H9 (cell line): ENCODE measurements at places on chromosomes 1 and 21.

DNA sequence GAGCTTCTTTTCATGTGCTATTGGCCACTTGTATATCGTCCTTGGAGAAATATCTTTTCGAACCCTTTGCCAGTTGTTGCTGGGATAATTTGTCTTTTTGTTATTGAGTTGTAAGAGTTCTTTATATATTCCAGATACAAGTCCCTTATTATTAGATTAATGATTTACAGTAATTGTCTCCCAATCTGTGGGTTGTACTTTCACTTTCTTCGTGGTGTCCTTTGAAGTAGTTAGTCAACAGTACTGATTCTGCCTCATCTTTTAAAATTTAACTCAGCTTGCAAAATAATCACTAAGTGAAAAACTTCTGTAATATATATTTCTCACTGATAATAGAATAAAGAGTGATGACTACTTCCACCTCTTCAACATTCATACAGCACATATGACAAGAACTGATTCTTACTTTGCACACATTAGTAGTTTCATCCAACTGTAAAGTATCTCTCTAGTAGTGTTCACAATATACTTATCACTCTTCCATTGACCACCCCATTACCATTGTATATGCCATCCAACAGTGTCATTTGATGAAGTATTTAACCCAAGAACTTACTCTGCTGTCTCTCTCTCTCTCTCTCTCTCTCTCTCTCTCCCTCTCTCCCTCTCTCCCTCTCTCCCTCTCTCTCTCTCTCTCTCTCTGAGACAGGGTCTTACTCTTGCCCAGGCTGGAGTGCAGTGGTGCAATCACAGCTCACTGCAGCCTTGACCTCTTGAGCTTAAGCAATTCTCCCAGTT, 104.2 kb upstream of the DMRTA2 start:
- no peak for DNase-seq

GRCh38 chr1:169670836-169671235, 40.6 kb downstream of the SELL start:
- DNase-seq = no peak

DNA sequence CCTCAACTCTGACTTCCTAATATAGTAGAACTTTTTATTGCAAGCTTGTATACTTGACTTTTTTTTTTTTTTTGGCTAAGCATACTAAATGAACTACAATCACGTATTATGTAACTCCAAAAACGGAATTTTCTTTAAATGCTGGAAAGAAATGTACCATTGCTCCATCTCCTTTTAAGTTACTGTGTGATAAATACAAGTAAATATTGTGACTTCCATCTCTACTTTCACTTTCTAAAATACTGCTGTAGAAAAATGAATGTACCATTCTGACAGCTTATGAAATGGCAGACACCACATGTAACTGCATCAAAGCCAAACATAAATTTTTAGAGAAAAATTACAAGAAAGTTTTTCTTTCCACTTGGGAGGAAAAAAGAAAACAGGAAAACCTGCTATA, 54.7 kb downstream of the ASH1L start:
- DNase-seq = no peak

DNA sequence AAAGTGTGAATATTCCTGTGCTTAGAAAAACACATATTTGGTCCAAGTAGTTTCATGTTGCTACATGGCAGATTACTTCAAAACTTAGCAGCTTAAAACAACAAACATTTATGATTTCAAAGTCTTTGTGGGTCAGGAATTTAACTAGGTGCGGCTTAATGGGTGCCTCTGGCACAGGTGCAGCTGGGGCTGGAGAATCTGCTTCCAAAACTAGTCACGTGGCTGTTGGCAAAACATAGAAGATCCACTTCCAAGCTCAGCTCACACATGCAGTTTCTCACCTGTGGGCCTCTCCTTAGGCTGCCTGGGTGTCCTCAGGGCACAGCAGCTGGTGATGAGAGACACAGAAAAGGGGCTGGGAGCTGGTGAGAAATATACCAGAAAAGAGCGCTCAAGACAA, 263.4 kb downstream of the TTLL7 start:
- DNase-seq = no peak

DNA sequence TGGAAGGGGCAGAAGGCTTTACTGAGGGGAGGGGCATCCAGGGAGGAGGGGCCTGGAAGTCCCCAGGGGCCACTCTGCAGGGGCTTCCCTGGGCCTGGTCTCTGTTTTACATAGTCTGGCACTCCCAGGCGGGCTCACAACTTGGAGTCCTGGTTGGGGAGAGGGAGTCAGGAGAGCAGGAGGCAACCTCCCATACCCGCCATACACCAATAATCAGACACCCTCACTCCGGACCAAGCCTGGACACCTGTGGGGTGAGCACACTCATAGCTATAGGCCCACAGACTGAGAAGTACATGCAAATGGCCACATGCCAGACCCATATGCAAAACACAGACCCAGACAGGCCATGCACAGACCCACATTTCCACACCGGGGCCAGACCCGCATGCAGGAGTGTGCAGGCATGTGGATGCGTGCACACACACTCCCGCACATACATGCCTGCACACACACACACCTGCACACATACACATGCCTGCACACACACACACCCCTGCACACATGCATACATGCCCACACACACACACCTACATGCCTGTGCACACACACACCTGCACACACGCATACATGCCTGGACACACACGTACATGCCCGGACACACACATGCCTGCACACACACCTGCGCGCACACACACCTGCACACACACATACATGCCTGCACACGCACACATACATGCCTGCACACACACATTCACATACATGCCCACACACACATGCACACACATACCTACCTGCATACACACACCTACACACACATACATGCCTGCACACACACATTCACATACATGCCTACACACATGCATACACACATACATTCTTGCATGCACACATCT, 89.5 kb upstream of the RUNX3 start:
- peak; percentile 40 for DNase-seq

DNA sequence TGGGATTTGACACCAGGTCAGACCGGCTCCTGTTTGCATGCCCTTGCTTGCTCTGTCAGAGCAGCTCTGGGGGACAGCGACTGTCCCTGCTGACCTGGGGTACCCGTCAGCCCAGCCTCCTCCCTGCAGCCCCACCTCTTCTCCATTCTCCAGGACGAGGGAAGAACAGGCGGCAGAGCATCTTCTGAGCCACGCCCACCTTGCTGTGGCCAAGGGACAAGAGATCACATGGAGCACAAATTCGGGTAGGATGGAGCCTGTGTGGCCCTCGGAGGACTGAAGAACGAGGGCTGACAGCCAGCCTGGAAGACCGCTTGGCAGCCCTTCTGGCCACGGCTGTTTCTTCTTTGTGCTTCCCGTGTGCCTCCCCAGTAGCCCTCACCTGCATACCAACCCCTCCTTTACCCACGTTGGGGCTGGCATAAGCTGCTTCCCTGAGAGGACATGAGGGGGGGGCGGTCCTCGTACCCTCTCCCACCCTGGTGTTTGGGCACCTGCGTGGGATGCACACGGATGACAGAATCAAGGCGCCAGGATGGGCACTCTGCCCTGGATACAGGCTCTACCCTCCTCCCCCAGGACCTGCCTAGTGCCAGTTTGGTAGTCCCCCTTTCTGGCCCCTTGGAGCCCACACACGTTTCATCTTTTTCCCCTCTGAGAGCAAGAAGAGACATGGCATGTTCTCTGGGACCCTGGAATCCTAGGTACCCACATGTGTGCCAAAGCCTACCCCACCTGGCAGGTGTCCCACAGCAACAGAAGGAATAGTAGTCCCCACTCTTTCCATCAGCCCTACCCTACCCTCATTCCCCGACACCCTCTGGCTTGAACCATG, 26.9 kb downstream of the CDK18 start:
- DNase-seq = no peak

- DNase-seq = no peak
Observed at GRCh38 chr1:12085643-12086260, 22.6 kb downstream of the TNFRSF8 start.

DNA sequence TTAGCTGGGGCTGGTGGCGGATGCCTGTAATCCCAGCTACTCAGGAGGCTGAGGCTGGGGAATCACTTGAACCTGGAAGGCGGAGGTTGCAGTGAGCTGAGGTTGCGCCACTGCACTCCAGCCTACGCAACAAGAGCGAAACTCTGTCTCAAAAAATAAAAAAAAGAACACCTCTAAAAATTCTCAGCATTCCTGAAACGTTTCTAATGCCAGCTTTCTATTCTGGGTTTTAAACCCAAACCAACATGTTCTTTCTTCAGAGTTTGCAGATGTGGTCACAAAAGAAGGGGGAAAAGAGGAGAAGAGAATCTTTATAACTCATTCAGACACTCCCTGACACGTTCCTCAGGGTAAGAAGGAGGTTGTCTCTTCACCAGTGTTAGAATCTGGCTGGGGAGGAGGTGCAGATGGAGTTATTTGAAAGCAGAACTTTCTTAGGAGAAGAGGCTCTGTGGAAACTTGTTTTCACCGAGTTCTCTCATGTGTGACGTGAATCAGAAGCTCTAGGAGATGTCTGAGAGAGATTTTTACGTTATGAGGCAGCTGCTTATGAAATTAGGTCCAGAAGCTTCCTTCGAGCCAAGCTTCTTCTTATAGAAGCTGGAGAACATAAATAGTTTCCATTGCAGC, 17.8 kb upstream of the CNR2 start:
- DNase-seq = no peak

DNA sequence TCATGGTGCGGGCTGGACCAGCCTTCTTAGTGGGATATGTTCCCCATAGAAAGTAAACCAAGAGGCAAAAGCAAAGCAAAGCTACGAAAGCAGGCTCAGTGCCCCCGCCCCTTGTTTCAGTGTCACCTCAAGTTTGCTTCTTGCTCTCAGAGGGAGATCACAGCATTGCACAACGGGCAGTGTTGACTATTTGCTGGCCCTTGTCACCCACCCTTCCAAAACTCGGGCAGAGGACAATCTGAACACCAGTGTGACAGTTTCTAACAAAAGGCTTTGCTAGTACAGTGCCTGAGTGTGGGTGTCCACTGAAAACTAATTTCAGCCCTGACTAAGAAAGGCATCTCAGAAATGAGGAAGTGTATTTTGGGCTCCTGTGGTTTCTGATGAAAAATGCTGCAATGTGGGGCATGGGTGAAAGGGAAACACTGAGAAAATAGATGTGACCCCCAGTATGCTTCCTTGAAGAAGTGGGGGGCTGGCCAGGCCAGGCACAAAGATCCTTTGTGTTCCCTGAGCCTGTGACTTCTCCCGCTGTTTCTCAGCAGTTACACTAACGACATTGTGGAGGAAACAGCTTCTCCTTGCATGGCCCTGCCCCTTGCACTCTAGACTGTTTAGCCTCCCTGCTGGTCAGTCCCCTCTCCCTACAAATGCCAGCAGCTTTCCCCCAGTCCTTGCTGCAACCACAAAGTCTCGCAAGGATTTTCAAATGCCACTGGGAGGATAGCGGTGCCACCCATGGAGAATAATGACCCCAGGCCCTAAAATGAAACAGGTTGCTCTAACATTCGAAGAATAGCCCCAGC, 33.3 kb upstream of the KCNE1 start:
- no peak for DNase-seq

DNA sequence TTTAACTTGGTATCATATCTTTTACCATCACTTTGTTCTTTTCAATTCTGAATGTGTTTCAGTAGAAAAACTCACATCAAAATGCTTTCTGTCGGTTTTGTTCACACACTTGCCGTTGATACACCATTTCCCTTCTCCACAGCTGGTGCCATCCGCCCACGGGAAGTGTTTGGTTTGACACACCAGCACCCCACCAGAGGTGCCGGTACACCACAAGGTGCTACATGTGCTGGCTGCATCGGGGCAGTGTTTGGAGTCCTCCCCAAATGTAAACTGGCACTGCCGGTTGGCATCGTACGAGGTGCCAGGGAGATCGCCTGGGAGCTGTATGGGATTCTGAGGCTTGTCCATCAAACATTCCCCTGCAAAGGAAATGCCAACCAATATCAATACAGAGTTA, 5.0 kb downstream of the ADAMTS1 start:
- DNase-seq = no peak

- no peak for DNase-seq
Observed at GRCh38 chr1:54685335-54685905, 30.2 kb upstream of the TTC4 start.

DNA sequence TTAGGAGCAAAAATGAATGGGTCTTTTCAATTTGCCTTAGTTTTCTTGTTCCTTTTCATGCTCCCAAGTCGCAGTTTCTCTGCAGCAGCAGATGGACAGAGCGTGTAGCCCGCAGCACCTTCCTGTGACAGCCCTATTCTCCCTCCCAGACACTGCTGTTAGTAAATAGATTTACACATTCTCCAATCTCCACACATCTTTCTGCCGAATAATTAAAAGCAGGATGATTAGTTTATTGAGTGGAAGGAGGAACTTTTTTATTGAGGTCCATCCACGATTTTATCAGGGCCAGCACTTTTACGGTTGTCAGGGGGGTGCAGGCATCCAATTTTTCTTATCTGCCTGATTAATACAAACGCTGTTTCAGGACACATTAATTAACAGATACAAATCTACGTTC, 98.2 kb upstream of the USH2A start:
- DNase-seq = no peak

- no peak for DNase-seq
Observed at GRCh38 chr1:207051191-207051943, at the start of gene YOD1. TSS of gene YOD1 (minus strand) at chr1:207051208. CDS start at chr1:207051030, 178 bp downstream.

- no peak for DNase-seq
Observed at GRCh38 chr1:191460234-191460633, 698.0 kb upstream of the RGS18 start.

- peak; percentile 95 for DNase-seq
Observed at GRCh38 chr1:2212532-2213491, 15.3 kb upstream of the SKI start.

GRCh38 chr1:85427849-85428248, 37.1 kb downstream of the DDAH1 start:
- DNase-seq = no peak

DNA sequence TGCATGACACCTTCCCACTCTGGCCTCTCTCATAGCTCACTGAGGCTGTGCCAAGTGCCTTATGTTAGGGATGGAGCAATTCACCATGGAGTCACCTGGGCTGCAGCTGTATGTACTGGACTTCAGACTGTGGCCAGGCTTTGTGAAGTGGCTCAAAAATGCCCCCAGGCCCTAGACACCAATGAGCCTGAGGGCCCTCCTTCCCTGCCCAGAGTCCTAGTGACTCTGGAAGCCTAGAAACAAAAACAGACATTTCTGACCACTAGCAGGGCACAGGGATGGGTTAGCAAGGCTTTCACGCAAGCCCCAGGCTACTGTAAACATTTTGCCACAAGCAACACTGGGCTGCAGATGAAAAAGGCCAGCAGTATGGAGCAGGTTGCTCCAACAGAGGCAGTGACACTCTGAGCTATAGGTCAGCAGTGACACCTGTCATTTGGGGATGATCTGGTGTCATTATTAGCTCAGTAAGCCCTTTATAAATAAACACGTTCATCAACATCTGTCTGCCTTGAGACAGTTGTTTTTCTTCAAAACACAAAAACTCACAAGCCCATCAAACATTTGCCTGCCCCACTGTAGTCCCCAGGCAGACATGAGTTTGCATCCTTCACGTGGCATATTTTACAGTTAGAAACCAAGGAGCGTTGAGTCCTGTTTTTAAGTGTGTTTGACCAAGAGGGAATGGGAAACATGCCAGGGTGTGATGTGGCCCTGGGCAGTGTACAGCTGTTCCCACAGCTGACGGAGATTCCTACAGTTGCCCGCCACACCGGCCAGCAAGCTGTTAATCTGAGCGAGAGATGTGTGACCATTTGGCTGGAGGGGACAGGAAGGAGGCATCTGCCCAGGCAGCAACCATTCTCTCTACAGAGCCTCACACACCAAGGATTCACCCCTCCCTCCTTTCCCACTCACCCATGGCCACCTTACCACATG, 66.8 kb downstream of the KCNN3 start:
- no peak for DNase-seq
